ENCODE measurements at places on chromosomes 1 and 21.

GRCh38 chr1:58576727-58577653 lies at the start of gene TACSTD2:
TSS of gene TACSTD2 (minus strand) at chr1:58577252. CDS start at chr1:58577156, 96 bp downstream.
- no peak for DNase-seq

- DNase-seq: no peak
Observed at GRCh38 chr1:67439277-67440029, 9.3 kb upstream of the SERBP1 start.

DNA sequence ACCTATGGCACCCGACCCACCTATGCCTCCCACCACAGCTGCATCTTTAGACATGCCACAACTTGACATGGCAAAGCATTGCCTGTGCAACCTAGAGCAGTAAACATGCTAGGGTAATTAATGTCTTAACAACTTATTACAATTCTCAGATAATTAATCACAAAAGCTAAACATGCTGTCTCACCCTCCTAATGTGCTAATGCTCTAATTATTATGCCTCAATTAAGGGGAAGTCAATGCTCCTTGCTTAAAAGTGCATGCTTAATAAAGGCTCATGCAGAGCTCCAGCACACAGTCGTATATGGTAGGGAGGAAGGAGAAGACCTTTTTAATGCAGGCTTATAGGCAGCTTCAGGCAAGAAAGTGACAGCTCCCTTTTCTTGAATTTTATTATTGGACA lies 396.0 kb downstream of the SEC16B start:
- DNase-seq: no peak

- no peak for DNase-seq
Observed at GRCh38 chr1:154316704-154317103, 4.2 kb upstream of the AQP10 start.

DNA sequence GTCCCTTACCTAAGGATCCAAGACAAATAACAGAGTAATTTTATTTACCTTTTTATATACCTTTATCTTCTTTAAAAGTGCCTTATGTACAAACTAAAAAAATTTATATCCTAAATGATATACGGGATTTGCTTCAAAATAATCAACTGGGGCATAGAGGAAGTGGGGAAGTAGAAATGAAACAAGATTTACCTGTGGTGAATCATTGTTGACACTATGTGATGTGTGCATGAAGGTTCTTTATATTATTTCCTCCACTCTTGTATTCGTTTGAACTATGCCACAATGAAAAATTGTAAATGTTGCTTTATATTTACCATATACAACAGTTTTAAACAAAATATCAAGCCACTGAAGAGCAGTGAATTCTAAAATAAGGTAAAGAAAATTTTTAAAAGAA lies 13.0 kb downstream of the RGS7 start:
- DNase-seq: no peak

- DNase-seq: no peak
Observed at GRCh38 chr1:210800756-210801155, 333.2 kb downstream of the KCNH1 start.

- DNase-seq: no peak
Observed at GRCh38 chr1:235129774-235130570, 1.3 kb upstream of the TOMM20 start.

- no peak for DNase-seq
Observed at GRCh38 chr1:7898962-7899361, 41.7 kb downstream of the TNFRSF9 start.

DNA sequence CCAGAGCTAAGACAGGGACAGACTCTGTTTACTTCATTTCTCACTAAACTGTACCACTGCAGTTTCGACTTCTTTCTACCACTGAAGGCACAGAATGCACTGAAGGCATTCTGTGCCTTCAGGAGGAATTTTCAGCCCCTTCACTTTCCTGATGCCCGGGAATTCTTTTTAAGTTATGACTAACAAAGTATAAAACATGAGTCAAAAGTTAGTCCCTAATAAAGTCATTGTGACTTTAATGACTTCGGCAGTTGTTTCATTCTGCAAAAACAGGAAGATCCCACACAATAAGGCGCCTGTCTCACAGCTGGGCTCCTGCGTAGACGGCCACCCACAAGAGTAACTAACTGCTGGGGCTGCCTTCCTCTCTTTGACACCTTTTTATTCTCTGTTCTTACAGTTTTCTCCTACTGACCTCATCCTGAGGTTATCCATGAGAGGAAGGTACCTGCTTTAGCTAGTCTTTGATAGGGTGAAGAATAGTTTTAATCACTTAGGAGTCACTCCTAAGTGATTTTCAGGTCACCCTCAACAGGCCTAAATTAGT lies 183.9 kb upstream of the SGIP1 start:
- peak; percentile 46 for DNase-seq

- DNase-seq: no peak
Observed at GRCh38 chr21:33116676-33117075, 46.7 kb downstream of the OLIG1 start.

- no peak for DNase-seq
Observed at GRCh38 chr1:181517181-181517875, 34.0 kb downstream of the CACNA1E start.

DNA sequence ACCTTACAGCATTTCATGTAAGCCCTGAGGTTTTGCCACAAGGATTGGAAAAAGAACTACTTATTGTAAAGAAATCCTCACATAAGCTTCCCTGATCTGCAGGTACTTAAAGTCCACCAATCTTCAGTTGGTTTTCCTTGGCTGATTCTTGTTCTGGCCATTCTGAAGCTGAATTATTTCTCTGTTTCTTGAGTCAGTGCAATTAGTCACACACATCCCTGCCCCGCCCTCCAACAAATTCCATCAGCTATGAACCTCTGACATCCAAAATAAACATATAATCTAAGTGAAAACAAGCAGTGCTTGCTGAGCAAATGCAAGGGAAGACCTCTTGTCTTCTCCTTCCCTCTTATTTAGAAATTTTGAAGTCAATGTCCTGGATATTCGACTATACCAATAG lies 8.2 kb upstream of the FNDC7 start:
- DNase-seq: peak; percentile 72

DNA sequence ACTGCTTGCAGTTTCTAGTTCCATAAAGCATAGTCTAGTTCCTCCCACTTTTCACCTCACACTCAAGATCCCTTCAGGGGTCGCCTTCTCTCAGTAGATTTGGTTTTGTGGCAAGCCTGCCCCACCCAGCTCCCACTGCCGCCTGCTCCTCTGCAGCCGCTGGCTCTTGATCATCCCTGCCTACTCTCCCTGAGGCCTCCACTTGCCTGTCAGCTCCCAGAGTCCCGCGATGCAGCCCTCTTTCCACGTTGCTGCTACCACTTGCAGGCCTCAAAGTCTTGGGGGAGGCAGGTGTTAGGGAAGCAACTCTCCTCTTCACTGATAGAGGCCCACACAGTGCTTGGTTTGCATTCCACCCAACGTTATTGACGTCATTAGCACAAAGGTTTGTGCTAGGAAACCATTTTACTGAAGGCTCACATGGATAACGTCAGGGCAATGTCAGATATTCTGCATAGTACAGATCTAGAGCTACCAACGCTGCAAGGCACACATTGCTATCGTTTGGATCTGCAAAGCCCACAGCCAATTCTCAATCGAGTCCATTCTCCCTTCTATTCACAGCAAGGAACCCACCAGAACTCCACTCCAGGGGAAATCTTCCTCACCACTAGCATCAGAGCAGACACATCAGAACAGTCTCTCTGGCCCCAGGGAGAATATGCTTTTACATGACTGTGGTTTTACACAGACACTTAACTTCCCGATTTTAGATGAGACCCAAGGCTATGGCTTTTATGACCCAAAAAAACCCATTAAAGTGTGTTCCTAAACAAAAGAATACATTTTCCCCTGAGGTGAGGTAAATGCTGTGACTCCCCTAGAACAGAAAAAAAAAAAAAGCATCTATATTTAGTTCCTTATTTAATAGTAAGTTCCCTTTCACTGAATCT lies 519.5 kb upstream of the CAMK1G start:
- no peak for DNase-seq

- DNase-seq: no peak
Observed at GRCh38 chr1:152043870-152044269, 7.1 kb upstream of the S100A11 start.

DNA sequence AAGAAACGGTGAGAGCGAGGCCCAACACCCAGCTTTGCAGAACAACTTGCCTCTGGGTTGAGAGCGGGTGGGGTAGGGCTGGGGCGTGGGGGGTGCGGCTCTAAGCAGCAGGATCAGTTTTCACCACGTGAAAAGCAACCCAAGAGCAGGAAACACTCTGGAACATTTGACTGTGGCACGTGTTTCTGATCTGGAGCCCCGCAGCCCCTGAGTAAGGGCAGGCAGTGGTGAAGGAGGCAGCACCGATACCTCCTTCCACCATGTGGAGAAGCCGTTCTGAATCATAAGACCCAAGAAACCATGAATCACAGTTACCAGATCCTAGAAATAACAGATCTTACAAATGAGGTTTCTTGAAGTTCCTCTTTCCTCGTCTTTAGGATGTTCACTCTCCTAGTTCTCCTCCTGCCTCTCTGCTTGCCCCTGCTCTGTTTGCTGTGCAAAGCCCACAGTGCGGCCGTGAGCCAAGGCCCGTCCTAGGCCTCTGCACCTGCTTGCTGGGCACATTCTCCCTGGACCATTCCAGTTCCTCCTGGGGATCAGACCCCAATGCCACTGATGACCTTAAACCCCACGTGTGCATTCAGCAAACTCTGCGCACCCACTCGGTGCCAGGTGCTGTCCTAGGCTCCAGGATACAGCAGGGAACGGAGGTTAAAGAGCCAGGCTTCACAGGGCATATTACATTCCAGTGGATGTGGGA lies 31.9 kb downstream of the SLC1A7 start:
- DNase-seq: peak; percentile 37

DNA sequence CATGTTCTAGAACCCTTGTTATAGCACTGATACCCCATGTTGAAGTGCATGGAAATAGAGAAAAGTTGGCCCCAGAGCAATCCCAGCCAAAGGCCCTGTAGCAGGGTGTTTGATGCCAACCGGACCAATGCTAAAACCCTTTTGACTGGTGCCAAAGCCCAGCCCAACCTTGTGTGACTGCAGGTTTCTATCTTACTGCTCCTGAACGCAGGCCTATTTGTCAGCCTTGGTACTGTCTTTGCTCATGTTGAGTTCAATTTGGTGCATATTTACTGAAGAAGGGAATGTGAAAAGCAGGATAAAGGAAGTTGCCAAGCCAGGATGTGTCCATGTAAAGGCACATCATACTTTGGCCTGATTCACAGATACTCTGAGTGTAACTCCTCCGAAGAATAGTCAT lies 51.7 kb upstream of the NFASC start:
- DNase-seq: no peak

GRCh38 chr21:16608209-16608830 lies 878.5 kb downstream of the USP25 start:
- DNase-seq: peak; percentile 15

DNA sequence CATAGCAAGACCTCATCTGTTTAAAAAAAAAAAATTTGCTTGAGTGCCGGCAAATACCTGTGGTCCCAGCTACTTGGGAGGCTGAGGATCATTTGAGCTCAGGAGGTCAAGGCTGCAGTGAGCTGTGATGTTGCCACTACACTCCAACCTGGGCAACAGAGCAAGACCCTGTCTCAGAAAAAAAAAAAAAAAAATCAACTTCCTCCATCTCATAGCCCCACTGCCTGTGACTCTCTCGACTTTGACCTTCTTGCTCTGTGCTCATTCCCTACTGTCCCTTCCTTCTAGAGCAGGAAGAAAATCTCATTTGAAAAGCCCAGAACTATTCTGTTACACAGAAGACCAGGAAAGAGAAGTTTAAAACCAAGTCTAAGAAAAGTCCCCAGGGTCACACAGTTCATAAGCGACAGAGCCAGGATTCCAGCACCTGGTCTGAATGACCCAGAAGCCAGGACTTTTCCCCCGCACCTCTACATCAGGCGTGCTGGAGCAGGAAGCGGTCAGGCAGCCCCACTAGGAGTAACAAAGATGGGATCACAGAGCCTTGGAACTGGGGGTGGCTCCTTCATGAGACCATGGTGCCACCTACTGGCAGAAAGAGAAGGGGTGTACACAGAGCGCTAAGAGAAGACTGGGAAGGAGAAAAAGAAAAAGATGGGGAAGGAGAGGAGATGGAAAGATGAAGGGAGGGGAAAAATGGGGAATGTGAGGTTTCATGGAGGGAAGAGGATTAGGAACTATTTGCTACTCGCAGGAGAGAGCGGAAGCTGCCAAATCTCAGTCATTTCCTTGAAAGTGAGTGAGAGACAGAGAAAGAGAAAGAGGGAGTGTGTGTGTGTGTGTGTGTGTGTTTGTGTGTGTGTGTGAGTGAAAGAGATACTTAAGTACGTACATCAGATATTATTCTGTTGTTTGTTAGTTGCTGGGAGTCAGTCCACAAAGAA lies 3.1 kb upstream of the P3R3URF start:
- DNase-seq: peak; percentile 91

- no peak for DNase-seq
Observed at GRCh38 chr1:78830321-78830720, 176.2 kb downstream of the ADGRL4 start.

DNA sequence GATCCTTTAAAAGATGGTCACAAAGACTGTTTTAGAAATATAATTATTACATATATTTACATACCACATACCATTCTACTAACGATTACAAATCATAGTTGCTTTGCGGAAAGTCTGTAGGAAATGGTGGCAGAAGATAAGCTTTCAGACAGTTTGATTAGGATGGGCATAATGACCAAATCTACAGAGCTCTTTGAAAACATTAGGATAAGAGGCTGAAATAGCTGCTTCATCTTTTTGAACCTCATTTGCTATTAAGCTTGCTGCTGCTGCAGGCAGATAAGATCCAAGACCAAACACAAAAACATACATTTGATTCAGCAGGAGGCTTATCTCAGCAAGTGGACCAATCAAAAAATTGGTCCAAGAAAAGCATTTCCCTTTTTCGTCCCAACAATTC lies 47.1 kb downstream of the DDAH1 start:
- DNase-seq: no peak

- DNase-seq: peak; percentile 34
Observed at GRCh38 chr1:22584001-22584562, 20.8 kb downstream of the EPHA8 start.

- no peak for DNase-seq
Observed at GRCh38 chr21:19228226-19228625, 824.6 kb upstream of the TMPRSS15 start.

- no peak for DNase-seq
Observed at GRCh38 chr21:40333731-40334130, 466.5 kb downstream of the PCP4 start.

DNA sequence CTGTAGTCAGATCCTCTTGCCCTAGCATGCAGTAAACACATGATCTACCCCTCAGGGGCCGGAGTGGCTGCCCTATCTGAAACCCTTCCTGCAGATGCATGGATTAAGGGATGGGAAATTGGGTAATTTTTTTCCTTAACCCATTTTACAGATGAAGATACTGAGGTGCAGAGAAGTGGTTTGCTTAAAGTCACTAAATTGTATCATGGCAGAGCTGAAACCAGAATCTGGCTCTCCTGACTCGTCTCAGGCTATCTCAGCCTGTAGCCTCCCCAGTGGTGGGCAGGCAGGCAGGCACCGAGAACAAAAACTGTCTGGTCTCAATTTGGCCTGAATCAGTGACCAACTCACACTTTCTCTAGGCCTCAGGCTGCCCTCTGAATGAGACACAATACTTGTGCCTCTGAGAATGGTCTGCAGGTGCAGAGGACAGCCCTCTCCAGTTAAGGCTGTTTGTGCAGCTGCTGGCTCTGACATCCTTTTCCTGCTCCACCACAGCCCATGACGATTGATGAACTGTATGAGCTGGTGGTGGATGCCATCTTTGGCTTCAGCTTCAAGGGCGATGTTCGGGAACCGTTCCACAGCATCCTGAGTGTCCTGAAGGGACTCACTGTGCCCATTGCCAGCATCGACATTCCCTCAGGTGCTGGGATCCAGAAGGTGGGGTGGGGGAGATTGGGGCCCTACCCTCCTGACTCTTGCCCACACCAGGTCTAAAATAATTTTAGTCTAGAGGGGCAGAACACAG lies 1.5 kb downstream of the NAXE start:
- no peak for DNase-seq

All from cardiac fibroblast (primary cell).